ENCODE measurements at places on chromosomes 1 and 21. TPM values are rescaled to one million over a fixed set of nuclear protein-coding genes. Genes with fewer than 3 reads are reported as not detected.

RGS8 gene
- not detected for total RNA-seq

ERI3 gene
- 48.7 TPM for total RNA-seq

TRPM2 gene
- total RNA-seq = 5.7 TPM

RNF207 gene
- 22.5 TPM for total RNA-seq

SPRR2F gene
- total RNA-seq = not detected

LGR6 gene
- not detected for total RNA-seq

PGLYRP3 gene
- not detected for total RNA-seq

LCE1C gene
- not detected for total RNA-seq

DIO1 gene
- not detected for total RNA-seq

ZC3H11A gene
- 81.2 TPM for total RNA-seq

All from glomerular endothelial cell (primary cell).